ENCODE measurements at places on chromosomes 3 and 15.

DNA sequence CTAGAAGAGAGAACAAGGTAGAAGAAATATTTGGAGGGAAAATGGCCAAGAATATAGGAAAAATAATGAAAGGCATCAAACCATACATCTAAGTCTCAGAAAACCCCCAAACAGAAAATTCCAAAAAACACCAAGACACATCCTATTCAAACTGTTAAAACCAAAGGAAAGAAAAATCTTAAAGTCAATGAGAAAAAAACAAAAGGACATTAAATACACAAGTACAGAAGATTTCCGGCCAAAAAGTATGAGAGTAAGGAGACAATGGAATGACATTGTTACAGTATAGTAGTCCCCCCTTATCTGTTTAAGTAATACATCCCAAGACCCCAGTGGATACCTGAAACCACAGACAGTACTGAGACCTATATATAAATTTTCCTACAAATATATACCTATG, 18.8 kb downstream of the CLASP2 start:
- no peak for DNase-seq

GRCh38 chr3:198080521-198081384, 120.7 kb downstream of the LMLN start:
- DNase-seq: peak; percentile 64

GRCh38 chr15:69979262-69979661, 118.5 kb downstream of the TLE3 start:
- DNase-seq: peak; percentile 70

DNA sequence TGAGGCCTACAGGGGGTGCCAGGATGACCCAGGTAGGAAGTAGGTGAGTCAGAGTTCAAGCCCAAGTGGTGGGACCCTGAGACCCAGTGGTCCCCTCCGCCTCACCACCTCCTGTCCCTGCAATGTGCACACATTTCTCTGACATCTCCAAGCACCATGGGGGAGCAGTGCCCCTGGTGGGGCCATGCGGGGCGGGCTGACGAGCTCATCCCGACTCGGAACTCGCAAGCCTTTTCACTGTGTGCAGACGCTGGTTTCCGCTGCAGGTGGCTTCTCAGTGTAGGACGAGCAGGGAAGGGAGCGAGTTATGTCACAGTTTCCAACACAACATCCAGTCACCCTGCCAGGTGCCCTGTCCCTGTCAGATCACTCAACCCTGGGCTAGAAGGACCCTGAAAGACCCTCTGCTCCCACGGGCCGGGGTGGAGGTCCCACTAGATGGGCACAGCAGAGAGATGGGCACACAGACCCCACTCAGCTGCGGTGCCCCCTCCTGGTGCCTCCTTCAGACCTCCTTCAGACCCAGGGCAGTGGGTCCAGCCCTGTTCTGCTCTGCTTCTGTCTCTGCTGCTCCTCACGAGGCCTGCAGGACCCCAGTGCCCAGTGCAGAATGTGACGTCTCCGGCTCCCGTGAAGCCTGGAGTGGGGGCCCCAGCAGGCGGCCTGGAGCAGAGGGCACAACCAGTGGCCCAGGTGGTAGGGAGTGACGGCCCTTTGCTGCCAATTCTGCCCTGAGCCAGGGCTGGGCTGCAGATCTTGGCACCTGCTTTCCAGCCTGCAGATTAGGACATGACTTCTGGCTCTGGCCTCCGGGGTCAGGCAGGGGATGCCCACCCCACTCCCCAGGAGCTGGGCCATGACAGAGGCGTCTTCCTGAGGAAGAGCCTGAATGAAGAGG, 102.0 kb upstream of the RPL32 start:
- no peak for DNase-seq

DNA sequence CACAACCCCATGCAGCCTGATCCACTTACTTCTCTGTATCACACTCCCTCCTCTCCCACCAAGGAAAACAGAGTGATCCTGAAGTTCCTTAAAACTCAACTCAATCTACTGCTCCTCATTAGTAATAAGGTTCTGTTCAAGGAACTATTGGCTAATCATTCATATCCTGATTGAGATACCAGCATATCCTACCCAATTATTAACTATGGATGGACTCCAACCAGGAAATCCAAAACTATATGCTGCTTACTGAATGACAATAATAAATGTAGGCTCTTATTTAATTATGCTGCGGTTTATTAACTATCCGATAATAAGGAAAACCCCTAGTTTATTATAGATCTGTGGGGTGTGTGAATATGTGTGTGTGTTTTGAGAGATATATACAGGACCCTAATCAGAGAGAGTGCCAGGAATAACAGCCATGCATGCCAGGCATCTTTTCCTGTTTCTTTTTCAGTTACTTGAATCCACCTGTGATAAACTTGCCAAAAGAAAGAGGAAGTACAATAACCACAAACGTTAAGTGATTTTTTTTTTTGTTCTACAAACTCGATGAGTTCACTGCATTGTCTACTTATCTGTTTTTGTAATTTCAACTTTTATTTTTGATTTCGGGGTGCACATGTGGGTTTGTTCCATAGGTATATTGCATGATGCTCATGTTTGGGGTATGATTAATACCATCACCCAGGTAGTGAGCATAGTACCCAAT, 1031.7 kb upstream of the CFAP20DC start:
- no peak for DNase-seq

DNA sequence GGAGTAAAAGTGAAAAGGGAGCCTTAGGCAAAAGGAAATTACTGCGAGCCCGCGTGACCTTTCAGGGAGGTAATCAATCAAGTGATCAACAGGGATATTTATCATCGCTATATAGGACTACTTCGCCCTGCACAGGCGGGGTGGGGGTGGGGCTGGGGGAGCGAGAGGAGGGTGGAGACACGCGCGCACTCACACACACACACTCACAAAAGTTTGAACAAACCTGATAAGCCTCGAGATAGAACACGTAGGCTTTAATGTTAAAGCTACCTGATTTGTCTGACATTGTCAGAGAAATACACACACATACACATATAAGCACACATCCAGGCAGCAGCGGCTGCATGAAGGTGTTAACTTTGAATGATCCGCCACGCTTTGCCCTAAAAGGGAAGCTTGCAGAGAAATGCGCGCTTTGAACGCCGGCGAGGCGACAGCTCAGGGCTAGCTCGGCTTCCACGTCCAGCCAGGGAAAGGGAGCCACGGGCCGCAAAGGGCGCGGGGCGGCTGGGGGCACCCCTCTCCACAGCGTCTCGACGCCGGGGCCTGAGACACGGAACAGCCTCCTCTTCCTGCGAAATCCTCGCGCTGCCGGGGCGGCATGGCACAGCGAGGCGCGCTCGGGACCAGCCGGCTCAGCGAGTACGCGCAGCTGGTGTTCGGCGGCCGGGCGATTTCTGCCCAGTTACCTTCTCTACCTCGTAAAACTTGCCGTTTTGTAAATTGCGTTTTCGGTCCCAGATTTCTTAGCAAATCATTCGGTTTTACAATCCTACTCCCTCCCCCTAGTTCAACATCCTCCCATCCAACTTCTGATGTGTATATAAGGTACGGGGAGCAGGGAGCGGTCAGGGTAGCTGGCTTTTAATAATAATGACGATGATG, 4.8 kb upstream of the MECOM start:
- DNase-seq: peak; percentile 43

- DNase-seq: no peak
These were observed 8.7 kb upstream of the NDUFB4 start for GRCh38 chr3:120587332-120587975.

GRCh38 chr3:101858464-101859030, 9.2 kb downstream of the NFKBIZ start:
- no peak for DNase-seq

- DNase-seq: peak; percentile 8
These were observed 759 bp upstream of the TTBK2 start for GRCh38 chr15:42921342-42921731.

DNA sequence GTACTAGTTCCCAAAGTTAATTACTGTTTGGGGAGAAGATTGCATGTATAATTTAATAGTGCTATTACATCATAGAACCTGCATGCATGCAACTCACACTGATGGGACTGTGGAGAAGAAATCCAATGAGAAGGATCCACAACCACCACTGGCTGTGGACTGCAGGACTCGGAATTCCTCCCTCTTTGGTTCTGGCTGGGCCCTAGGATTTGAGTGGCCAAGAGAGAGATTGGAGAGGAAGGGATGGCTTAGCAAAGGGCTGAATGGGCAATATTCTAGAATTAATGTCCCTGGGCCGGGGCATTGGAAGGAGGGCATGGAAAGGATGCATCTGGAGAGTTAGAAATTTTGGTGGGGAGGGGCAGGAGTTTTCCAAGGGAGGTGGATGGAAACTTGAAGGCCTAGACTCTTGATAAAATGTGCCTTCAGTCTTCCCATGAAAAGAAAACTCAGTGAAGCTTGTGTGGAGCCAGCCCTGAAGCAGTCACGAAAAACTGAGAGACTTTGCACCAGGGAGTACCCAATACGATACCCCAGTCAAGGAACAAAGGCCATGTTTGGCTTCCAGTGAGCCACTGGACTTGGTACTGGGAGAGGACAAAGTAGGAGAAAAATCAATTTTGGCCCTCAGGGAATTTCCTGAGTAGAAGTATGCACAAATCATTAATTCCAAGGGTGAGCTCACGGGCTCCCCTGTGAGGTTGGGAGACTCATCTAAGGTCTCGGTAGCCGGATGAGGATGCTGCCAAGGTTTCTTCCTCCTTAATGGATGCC, 31.4 kb upstream of the TPM1 start:
- DNase-seq: no peak

DNA sequence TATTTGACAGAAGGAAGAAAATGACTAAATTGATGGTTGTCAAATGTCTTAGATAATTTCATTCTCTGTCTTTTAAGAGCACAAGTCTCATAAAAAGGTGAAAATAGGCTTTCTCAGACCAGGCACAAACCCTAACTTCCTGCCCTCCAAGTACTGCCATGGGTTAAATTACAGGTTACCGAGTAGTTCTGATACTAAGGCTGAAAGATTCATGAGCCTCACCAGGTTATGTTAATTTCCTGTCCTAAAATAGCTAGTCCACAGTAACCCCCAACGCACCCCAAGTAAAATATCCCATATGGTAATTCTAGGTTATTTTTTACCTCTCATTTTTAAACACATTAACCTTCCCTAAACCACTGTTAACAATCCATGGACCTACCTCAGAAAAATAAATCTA, 42.0 kb downstream of the GSK3B start:
- no peak for DNase-seq

DNA sequence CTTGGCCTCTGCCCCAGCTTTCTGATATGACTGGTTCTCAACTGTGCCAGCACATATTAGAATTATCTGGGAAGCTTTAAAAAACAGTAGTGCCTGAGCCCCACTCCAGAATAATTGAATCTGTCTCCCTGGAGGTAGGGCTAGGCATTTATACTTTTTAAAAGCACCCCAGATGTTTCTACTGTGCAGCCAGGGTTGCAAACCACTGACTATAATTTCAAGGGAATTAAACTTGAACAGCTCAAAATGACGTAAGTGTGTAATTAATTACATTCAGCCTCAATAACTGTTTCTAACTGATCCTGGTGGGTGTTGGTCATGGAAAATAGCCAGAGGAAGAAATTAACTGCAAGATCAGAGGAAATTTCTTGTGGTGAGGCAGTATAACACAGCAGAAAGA, 4.4 kb upstream of the IRAK2 start:
- no peak for DNase-seq

GRCh38 chr3:107212618-107213017, 164.6 kb upstream of the CCDC54 start:
- DNase-seq: no peak

- DNase-seq: no peak
These were observed 186.7 kb downstream of the NLGN1 start for GRCh38 chr3:173584093-173584837.

- DNase-seq: no peak
These were observed 66.8 kb upstream of the HACD2 start for GRCh38 chr3:123651449-123652341.

- no peak for DNase-seq
These were observed 164.3 kb upstream of the SETMAR start for GRCh38 chr3:4138786-4139431.

GRCh38 chr3:121724130-121724529, 25.4 kb downstream of the GOLGB1 start:
- DNase-seq: no peak

GRCh38 chr15:93296759-93297500, 207.9 kb upstream of the RGMA start:
- DNase-seq: no peak

- no peak for DNase-seq
These were observed 416.1 kb downstream of the ROBO1 start for GRCh38 chr3:79351699-79352098.

GRCh38 chr3:186362988-186363387, 954 bp upstream of the DGKG start:
- no peak for DNase-seq

GRCh38 chr3:140203510-140203909, 268.5 kb downstream of the CLSTN2 start:
- no peak for DNase-seq

DNA sequence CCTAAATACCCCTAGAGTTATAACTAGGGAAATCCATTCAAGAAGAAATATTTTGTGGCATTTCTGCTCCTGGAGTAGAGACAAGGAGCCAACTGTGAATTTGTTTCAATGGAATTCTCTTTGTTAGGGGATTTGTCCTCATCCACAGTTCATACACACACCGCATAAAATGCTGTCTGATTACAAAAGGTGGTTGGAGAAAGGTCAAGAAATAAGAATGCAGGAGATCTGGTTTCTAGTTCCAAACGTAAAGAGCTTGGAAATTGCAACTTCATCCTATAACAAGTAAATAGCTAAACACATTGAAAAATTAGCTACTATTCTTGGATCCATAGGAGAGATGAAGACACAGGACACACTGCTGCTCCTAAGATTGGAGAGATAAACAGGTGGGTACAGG, 66.3 kb upstream of the NEDD4 start:
- DNase-seq: no peak

- no peak for DNase-seq
These were observed 171.9 kb downstream of the SYNPR start for GRCh38 chr3:63450023-63450422.

- peak; percentile 10 for DNase-seq
These were observed 412 bp upstream of the CTXN2 start for GRCh38 chr15:48190932-48191573.
